Small intestine (tissue), 16 donors: ENCODE measurements at places on chromosomes 2 and 18.

GRCh38 chr18:48762022-48762421 is 188.7 kb downstream of the SMAD7 start:
- no peak for DNase-seq

DNA sequence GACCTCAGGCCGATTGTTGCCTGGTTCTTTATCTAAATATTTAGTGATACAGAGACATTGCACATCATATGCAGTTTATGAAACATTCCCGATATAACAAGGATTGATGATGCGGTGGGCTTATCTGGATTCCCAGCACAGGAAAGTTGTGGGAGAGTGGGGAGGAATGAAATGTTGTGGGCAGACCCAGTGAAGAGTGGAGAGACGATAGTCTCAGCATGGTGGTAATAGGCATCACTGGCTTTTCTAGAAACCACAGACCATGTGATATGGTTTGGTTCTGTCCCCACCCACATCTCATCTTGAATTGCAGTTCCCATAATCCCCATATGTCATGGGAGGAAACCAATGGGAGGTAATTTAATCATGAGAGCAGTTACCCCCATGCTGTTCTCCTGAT is 34.8 kb upstream of the RND3 start:
- DNase-seq = no peak

GRCh38 chr2:241279413-241279812 is 36.1 kb downstream of the HDLBP start:
- no peak for DNase-seq

DNA sequence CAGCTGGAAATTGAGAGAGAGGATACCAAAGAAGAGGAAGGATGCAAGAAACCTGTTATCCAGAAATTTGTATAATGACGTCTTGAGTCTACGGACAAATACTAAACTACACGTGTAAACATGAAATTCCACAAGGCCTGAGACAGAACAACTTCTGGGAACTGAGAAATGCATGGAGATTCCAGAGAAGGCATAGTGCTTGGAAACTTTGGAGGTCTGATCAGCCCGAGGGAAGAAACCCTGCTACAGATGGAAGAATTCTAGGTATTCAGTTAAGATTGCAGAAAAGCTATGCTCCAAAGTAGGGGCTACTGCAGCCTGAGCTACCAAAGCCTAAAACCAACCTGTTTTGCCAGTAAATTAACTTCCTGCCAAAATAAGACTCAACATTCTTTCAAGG is 120.4 kb downstream of the PDCL3 start:
- DNase-seq = no peak

DNA sequence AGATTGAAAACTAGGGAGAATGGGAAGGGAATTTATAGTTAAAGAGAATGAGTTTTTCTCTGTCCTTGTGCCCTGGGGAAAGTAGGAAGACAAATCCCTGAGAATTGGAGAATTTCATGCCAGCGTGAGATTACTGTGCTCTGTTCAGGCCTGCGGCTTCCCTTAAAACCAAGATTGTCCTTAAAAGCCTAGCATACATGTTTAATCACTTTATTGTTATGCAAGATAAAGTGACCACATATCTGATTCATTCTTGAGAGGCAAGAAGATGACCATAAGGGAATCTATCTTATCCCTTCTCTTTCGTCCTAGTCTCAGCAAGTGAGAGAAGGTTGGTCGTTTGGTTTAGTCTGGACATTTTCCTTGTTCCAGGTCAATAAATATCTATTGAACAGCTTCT is 75.9 kb downstream of the ADCYAP1 start:
- DNase-seq = no peak

- no peak for DNase-seq
These were observed 293.8 kb downstream of the CNTNAP5 start for GRCh38 chr2:124318913-124319312.

DNA sequence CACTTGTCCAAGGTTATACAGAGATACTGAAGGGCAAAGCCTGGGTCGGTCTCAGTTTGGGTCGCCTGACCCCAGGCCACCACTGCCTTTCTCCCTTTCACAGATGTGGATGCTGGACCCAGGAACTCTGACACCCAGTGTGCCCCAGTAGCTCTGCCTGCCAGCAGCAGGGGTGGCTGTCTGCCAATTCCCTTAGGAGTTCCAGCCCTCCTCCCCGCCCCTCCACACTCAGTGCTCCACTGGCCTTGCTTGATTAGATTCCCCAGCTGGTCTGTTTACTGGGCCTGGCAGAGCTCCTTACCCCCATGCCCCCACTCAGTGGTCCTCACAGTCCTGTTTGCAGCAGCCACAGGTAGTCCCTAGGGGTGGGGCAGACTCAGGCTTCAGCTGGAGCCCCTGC is 75.5 kb downstream of the NPAS2 start:
- peak; percentile 55 for DNase-seq

DNA sequence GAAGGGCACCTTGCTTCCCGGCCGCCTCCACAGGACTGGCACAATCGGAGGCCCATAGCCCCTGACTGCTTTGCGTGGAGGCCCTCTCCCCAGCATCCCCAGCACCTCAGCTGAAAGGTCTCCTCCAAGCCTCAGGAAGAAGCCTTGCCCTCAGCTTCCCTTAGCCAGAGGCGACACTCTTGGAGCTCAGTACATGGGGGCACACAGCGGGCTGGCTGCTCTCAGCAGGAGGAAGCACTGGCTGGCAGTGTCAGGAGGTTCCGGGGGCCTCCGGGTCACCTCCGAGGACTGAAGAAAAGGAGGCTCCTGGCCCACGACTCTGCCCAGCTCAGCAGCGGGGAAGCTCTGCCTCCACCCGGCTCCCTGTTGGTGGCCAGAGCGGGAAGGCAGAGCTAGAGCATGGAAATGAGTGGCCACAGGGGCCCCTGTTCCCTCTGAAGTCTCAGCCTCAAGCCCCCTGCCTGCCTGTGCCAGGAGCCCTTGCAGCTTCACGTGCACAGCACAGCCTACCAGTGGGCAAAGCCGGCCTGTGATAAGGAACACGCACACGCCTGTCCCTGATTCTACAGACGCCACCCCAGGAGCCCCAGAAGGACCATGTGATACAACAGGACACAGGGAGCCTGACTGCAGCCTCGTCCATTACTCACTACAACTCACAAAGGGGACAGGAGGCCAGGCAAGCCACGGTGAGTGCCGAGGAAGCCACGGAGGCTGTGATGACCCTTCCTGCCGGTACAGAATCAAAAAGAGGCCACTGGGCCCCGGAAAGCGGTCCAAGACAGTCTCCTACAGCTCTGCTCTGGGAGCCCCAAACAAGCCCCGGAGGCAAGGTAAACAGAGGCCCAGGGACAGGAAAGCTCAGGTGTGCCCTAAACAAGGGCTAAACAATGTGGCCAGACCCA is 15.5 kb downstream of the HDAC4 start:
- DNase-seq = no peak

DNA sequence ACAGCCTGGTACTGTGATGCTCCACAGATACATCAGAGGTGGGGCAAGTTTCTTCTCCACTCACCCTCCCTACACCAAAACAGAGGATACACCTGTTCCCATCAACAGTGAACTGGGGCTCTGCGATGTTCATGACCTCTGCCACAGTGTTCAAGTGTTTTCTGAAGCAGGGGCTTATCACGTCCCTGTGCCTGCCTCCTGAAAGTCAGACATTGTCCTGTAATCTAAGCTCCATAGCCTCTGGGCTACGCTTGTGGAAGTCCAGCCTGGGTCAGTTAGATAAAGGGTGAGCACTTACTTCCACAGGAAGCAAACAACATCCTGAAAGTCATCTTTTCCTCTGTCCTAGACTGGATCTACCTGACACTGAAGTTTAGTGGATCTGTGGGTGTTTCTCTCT is 20.2 kb upstream of the MRO start:
- no peak for DNase-seq

- DNase-seq = no peak
These were observed 13.4 kb downstream of the DNAJB2 start for GRCh38 chr2:219292616-219293015.

DNA sequence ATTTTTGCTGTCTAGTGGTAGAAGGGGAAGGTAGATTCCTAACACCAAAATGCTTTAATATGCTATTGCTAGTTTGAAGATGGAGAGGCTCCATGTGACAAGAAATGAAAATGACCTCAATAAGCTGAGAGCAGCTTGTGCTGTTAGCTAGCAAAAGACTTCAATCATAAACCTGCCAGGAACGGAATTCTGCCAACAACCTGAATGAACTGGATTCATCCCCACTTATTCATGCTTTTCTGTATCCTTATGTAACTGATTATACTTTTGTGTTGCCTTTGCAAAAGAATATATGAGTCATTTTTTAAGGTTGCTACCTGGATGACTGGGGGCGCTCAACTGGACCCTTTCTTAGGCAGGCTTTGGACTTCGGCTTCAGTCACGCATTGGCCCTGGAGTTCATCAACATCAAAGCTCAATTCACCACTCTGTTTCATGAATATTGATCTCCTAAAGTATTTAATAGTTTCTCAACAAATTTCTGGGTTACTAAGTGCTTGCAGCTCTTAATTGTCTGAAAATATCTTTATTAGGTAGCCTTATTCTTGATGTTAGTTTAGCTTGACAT is 97.5 kb upstream of the KCNJ3 start:
- DNase-seq = no peak

GRCh38 chr2:73006969-73007710 is 64.4 kb downstream of the SFXN5 start:
- no peak for DNase-seq

DNA sequence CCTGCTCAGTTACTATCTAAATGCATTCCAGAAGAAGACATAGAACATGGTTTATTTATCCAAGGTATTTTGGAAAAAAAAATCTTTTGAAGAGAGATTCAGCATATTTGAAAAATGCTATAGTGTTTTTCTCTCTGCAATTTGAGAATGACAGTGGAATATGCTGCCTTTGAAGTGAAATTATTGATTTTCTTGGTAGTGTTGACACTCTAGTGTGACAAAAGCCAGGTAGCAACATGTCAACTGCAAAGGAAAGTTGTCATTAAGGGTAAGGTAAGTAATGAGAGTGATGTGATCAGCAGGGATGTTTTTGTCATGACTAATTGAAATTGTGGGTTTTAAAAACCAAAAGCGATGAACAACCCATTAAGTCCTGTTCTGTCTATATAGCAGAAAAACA is 1387.1 kb upstream of the TMEFF2 start:
- DNase-seq = no peak

GRCh38 chr2:26459991-26460612 is 17.8 kb downstream of the OTOF start:
- no peak for DNase-seq

GRCh38 chr18:40739029-40739428 is 1216.0 kb upstream of the PIK3C3 start:
- DNase-seq = no peak

- peak; percentile 81 for DNase-seq
These were observed 3.3 kb downstream of the RMDN2 start for GRCh38 chr2:37928377-37928776.

DNA sequence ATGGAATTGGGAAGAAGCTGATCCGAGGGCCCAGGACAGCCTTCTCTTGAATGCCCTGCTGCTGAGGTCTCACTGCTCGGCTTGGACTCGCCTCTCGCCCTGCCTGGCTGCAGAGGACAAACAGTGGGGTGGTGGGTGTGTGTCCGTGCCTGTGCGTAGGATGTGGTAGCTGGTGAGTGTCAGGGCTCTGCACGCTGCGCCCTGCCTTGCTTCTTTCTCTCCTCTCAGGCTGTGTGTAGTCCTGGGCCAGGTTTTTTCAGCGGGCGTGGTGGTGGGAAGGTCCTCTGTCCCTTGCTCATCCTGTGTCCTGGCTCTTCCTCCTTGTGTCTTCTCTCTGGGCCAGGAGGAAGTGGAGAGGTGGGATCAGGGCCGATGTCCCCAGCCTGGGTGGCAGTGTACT is 44.8 kb downstream of the RRM2 start:
- DNase-seq = no peak

GRCh38 chr18:27887711-27888495 is 289.0 kb downstream of the CDH2 start:
- DNase-seq = no peak

DNA sequence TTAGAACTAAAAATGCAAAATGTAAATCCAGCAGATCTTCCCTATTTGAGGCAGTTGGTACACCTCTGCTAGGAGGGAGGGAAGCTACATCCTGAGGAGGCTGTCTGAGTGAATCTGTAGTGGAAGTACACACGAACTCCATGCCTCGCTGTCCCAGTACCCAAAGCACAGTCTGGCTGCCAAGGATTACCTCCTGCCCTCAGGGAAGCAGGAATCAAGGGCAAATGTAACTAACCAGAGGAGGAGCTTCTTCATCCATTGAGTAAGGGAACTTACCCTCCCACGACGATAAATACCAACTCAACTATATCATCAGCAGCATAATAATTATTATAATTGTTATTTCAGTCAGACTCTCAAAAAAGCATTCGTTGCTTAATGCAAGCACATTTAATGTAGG is 2.1 kb downstream of the DHRS9 start:
- no peak for DNase-seq

GRCh38 chr2:161130354-161130753 is 29.9 kb upstream of the TANK start:
- no peak for DNase-seq

DNA sequence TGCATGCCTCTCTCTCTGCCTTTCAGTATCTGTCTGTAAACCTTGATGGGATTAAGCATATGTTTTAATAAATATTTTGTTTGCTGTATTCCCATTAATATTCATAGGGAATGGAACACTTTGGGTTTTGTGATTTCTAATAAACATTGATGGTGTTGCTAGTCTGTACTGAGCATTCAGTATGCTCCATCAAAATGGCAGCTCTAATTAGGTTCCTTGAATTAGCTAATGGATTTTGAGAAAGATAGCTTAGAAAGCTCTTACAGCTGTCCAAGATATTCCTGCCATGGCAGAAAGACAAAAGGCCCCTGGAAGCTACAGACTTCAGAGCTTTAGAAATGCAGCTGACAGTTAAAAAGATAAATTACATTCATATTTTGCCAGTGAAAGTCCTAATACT is 199.2 kb upstream of the NRP2 start:
- no peak for DNase-seq

DNA sequence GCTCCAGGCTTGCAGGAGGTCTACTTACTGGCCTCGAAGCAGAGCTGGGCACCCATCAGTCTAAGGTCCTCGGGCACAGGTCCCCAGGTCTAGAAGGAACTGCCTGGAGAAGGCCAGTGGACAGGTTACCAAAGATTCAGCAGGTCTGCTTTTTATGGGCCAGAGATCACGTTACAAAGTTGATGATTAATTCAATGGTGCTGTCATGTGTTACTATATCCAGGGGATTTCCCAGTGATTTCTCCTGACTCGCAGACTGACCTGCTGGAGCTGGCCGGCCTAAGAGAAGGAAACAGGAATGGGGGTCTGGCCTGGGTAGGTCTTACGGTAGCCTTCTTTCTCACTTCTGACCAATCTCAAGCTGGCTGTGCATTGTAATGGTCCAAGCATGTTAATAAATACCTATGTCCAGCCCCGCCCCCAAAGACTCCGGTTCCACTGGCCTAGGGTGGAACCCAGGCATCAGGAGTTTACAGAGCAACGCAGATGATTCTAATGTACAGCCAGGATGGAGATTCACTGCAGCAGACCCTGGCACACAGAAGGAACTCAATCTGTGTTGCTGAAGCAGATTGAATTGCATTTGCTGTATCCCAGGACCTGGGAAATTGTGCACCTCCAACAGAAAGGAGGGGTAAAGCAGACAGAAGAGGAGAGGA is at the start of gene NEURL3:
Gene NEURL3 (minus strand): TSS at position 127 of the 659 bp plus-strand sequence. CDS start 71 bp downstream, at position 56.
- peak; percentile 93 for DNase-seq

- DNase-seq = peak; percentile 5
These were observed 201.1 kb upstream of the FBXO11 start for GRCh38 chr2:48107326-48107925.
